ENCODE measurements at places on chromosomes 5 and 9.

DNA sequence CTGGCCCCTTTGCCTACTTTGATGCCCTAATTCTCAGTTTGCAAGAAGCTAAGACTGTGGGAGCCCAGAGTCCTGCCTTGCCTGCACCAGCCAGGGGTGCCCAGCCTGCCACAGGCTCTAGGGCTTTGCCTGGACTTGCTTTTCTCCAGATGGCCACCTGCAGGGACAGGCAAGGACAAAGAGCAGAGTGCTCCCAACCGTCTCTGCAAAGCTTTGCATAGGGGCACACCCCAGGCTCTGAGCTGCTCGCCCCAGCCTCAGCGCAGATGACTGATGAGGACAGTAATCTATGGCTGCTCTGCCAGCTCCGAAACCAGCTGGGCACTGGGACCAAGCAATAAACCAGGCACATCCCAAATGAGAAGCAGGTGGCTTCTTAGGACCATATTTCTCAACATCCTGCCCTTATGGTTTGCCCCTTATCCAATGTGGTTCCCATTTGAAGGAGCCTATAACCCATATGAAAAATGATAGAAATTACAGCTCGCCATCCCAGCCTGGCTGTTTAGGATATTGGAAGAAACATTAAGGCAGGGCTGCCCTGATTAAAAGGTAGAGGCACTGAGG lies 25.4 kb upstream of the TCF7 start:
- no peak for DNase-seq

DNA sequence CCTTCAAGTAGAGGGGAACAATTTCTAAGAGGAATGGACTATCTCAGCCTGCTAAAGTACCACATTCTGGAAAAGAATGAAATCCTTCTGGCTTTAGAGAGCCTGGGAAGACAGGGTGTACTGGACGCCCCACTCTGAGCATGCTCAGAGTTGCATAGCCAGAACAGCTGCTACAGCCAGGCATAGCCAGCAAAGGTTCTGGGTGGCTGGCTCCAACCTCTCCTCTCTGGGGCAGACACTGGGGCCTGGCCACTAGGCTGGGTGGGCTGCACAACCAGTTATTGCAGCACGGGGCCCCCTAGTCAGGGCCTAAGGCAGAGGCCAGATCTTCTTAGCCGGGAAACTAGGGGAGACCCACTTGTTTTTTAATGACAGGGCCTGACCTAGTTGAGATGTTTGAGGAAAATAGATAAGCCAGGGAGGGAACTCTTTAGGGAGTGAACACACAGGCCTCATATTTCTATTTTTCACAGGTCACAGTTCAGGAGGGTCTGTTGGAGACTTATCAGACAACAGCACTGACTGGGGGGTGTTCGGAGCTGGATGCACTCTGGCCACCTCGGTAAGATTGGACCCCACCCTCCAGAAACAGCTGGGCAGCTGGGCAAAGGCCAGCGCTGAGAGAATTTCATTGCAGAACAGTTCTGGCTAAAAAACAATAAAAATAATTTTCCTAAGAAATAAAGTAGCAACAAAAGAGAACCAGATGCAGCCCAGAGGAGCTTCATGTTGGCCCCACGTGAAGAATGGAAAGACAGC lies 142.9 kb downstream of the LPAR1 start:
- DNase-seq: no peak

GRCh38 chr9:128006332-128006996 lies 25.7 kb upstream of the EEIG1 start:
- DNase-seq: no peak

GRCh38 chr5:115372146-115372545 lies 75.7 kb upstream of the CCDC112 start:
- no peak for DNase-seq

GRCh38 chr5:27590503-27590902 lies 552.1 kb upstream of the CDH9 start:
- no peak for DNase-seq

DNA sequence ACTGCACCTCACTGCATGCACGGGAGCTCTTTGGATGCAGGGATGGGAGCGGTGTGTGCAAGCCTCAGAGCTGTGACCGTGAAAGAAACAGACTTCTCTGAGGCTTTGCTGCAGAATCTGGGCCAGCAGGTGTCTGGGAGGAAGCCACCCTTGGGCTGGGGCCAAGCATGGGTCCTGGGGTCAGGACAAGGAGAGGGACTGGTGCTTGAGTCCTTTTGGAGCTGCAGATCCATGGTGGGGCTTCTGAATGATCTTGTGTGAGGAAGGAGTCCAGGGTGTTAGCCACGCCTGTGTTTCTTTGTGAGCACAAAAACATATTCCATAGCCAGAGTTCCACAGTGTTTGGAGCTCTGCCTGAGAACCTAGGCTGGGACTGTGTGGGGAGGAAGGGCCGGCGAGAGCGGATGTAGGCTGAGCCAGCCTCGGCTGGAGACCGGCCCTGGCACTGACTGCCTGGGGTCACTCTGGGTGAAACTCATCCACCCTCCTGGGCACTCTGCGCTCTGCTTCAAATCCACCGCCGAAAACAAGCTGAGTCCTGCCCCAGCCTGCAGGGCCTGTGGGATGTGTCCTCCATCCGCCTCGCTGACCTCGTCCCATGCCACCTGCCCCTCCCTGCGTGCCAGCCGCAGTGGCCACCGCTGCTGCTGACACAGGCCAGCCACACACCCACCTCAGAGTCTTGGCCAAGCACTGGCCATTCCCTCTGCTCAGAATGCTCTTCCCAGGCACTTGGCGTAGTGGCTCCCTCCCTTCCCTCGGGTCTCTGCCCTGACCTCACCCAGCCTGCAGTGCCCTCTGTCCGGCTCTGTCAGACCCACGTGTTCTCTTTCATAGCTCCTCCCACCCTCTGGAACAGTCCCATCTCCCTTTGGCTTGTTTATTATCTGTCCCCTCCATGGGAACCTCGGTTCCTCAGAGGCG lies 26.7 kb downstream of the ERGIC1 start:
- no peak for DNase-seq

DNA sequence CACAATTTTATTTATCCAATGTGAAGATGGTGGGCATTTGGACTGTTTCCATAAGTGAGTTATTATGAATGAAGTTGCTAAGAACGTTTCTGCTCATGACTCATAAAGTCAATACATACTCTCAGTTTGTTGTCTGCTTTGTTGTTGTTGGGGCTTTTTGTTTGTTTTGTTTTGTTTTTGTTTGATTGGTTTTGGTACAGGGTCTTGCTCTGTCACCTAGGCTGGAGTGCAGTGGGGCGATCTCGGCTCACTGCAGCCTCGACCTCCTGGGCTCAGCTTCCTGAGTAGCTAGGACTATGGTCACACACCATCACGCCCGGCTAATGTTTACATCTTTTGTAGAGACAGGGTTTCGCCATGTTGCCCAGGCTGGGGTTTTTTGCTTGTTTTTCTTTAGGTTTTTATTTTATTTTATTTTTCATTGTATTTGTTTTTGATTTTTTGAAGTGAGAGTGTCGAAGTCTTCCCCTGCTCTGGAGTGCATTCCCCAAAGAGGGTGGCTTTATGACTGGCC lies 18.0 kb downstream of the TRIM7 start:
- DNase-seq: no peak

DNA sequence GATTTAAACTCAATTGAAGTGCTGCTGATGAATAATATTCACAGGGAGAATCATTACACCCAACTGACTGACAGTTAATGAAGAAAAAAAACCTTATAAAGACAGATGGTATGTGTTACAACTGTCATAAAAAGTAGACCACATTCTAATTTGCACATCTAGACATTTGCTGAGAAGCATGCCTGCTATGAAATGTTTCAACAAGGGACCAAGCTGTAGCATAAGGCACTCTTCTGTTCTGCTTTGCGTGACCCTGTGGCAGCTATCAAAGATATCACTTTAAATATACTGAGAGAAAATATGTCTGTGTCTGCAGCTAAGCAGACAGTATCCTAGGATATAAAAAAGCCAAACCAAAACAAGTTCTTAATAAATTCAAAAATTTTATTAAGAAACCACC lies 153.7 kb downstream of the TMEM232 start:
- no peak for DNase-seq

DNA sequence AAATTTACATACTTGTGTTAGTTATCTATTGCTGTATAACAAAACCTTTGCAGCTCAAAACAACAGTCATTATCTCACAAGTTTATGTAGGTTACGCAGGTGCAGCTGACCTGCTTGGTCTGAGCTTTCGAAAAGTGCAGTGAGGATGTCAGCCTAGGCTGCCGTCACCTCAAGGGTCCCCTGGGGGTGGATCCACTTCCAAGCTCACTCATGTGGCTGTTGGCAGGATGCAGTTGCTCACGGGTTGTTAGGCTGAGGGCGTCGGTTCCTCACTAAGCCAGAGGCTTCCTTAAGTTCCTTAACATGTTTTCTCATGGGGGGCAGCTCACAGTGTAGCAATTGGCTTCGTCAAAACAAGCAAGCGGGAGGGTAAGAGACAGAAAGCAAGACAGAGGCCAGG lies 139.8 kb downstream of the DOCK8 start:
- DNase-seq: no peak

- DNase-seq: no peak
Observed at GRCh38 chr5:14998491-14998890, 126.9 kb upstream of the ANKH start.

DNA sequence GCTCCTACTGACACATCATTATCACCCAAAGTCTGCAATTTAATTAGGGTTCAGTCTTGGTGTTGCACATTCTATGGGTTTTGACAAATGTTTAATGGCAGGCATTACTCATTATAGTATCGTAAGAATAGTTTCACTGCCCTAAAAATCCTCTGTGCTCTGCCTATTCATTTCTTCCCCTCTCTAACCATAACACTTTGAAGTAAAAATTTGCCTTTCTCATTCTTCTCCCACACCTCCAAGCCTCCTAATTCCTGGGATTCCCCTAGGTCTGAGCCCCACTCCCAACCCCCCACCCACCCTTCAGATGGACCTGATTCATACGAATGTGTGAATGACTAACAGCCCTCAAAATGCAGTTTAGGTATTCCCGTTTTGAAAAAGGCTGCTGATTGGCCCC lies 18.4 kb downstream of the ENC1 start:
- no peak for DNase-seq

DNA sequence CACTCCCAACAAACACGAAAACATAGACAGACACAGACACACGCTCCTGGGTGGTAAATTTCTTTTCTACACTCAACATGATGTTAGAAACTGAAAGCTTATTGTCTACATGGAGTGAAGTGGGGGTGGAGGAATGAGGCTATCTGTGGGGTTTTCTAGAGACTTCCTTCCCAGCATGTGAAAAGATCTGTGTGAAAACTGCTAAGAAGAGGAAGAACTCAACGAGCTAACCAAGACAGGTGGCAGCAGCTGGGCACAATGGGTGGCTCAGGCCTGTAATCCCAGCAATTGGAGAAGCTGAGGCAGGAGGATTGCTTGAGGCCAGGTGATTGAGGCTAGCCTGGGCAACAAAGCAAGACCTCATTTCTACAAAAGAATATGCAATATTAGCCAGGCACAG lies 7.6 kb downstream of the FYB1 start:
- DNase-seq: no peak

DNA sequence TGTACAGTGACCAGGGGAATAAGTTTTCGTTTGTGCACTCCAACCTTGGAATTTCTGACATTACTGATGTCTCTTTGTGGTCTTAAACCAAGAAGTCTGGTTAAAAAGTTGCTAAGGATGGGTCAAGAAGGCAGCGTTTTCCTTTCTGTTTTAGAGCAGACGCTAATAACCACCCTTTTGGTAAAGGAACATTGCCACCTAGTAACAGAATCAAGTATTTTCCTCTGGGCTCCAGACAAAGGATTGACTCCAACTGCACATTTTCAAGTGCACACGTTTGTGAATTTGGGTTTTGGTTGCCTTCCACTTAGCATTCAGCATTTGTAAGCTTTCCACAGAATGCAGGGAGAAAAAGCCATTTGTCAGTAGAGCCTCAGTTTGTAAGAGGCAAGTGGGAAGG lies 22.2 kb upstream of the CEP78 start:
- DNase-seq: peak; percentile 24

DNA sequence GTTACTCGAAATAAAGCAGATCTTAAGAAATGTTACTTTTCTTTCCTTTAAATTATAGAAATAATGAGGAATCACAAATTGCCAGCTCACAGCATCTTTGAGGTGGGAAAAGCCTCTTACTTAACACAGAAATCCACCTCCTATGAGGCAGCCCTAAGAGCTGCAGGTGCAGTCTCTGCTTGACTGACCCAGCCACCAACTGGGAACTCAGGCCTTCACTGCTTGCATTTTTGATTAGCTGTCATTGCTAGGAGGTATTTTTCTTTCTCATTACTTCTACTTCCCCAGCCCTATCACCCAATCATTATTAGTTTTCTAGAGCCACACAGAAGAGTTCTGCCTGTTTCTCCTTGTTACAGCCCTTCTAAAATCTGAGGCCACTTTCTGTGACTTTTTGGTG lies 416.5 kb upstream of the KLF4 start:
- DNase-seq: no peak

GRCh38 chr5:9699681-9700080 lies 69.5 kb upstream of the TAS2R1 start:
- DNase-seq: no peak

DNA sequence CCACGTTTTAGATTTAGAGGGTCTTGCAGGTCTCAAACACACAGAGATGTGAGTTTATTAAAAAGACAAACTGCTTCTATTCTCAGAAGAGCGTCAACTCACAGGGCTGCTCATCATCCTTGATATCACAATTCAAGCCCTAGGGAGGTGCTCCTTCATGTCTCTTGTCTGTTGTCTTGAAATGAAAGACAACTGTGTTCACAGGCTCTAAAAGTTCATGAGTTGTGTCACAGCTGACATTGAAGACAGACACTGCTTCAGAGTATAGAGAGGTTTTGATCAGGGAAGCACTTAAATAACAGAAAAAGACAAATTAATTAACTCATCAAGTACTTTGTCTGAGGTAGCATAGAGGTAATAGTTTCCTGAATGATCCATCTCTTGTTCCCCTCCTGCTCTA lies 1917.6 kb upstream of the WWC1 start:
- DNase-seq: no peak

GRCh38 chr5:90131383-90132133 lies 278.0 kb downstream of the CETN3 start:
- no peak for DNase-seq

DNA sequence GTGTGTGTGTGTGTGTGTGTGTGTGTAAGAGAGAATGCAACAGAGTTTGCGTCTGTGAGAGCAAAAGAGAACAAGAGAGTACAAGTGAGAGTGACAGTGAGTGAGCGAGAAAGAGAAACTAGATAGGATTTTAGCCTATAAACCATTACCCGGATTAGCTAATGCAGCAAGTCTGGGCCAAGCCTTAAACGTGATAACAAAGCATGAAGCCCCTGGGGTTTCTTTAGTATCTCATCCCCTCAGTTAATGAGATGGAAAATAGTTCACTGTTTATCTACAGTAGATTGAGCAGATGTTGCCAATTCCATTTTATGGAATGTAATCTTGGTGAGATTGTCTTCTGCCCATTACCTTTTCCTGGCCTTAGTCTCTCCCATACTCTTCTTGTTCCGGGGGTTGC lies 114.5 kb downstream of the MAT2B start:
- DNase-seq: no peak

DNA sequence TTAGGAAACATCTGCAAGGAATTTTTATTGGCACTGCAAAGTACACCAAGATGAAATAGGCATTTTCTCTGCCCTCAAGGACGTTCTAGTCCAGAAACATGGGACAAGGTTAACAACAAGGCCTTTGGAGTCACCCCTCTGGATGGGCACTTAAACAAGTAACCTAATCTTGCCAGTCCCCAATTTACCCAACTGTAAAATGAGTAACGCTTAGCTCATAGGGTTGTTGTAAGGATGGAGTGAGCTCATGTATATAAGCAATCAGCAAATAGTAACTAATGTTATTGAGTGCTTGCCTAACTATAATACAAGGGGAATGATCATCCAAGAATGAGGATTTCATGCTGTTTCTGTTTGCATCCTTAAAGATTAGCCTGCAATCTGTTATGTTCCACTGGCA lies 189.3 kb downstream of the PAPPA start:
- no peak for DNase-seq

- no peak for DNase-seq
Observed at GRCh38 chr5:151154931-151155774, 2.4 kb downstream of the ANXA6 start.
